Breast epithelium (tissue), 4 donors: ENCODE measurements at places on chromosomes 1 and 21. TPM values are rescaled to one million over a fixed set of nuclear protein-coding genes. Genes with fewer than 3 reads are reported as not detected.

MCOLN2 gene
- total RNA-seq = 1.6 TPM

GRCh38 chr1:231233735-231234417 lies 7.1 kb upstream of the GNPAT start:
- no peak overlapping the region for H3K27ac ChIP-seq
- no peak for DNase-seq

DNA sequence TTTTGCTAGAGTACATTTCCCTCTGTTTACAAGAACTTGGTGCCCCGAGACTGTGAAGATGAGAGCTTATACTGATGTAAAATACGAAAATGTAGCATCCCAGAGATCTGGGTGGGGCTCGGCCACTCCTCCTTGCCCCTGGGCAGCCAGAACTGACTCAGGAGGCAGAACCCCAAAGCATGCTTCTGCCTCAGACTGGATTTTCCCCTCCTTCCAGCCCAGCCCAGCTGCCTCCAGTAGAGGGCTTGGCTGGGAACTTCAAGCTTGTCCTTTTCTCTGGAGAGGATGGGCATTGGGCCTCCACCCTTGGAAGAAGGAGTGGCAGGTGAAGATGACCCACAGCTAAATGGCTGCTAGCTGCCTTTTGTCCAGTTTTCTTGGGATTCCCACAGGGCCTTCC lies 24.3 kb upstream of the BTG2 start:
- no peaks in the 10 kb centered on the region for H3K27me3 ChIP-seq
- peak; percentile 17 for DNase-seq
- no peak overlapping the region for H3K4me3 ChIP-seq
- H3K4me1 ChIP-seq = peaks cover 12% of the 10 kb centered on the region
- peak overlapping the region; percentile 59 for H3K27ac ChIP-seq

GRCh38 chr1:89704014-89704413 lies 71.1 kb downstream of the LRRC8C start:
- H3K4me3 ChIP-seq = no peak overlapping the region
- DNase-seq = no peak
- no peaks in the 10 kb centered on the region for H3K36me3 ChIP-seq
- H3K27ac ChIP-seq = no peak overlapping the region
- no peaks in the 10 kb centered on the region for H3K27me3 ChIP-seq
- no peaks in the 10 kb centered on the region for H3K4me1 ChIP-seq

DNA sequence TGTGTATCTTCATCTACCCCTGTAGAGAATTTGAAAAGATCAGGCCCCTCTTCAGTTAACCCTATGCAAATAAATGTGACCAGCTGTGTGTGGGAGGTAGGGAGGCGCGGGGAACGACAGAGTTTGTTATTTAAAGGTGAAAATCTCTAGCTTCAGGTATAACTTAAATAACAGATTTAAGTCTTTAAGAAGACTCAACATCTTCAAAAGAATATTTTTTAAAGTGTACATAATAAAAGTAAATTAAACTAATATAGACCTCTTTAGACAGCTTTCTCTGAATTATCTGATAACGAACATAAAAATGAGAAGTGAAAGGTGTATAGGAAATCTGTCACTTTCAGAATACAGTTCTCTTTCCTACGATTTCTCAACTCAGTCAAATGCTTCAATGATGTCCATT lies 16.0 kb downstream of the ANGPTL3 start:
- no peaks in the 10 kb centered on the region for H3K27me3 ChIP-seq
- H3K4me1 ChIP-seq = no peaks in the 10 kb centered on the region
- H3K27ac ChIP-seq = no peak overlapping the region
- DNase-seq = no peak
- H3K36me3 ChIP-seq = no peaks in the 10 kb centered on the region

TBX15 gene
- total RNA-seq = 34.1 TPM

DNA sequence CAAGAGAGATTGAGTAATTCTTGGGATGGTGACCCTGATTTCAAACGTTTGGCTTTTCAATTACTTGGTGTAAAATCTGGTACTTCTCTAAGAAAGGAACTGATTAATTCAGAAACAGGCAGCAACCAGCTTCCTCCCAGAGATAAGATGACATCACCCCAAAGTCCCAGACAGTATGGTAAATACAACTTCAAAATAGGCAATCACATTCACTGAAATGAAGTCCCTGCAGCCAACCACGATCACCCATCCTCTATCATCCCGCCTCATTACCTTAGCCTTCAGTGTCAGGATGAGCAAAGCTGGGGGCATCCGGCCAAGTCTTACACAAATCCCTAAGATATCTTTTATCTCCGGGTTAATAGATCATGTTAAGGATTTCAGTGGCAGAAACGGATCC lies 26.4 kb upstream of the RUNX1 start:
- no peak overlapping the region for H3K27ac ChIP-seq
- H3K4me3 ChIP-seq = no peak overlapping the region
- no peaks in the 10 kb centered on the region for H3K4me1 ChIP-seq
- no peak for DNase-seq

- no peaks in the 10 kb centered on the region for H3K27me3 ChIP-seq
- H3K27ac ChIP-seq = no peak overlapping the region
- no peaks in the 10 kb centered on the region for H3K4me1 ChIP-seq
- DNase-seq = no peak
Measured at GRCh38 chr21:24976238-24976637, 631.0 kb downstream of the MRPL39 start.

THEM5 gene
- not detected for total RNA-seq

DNA sequence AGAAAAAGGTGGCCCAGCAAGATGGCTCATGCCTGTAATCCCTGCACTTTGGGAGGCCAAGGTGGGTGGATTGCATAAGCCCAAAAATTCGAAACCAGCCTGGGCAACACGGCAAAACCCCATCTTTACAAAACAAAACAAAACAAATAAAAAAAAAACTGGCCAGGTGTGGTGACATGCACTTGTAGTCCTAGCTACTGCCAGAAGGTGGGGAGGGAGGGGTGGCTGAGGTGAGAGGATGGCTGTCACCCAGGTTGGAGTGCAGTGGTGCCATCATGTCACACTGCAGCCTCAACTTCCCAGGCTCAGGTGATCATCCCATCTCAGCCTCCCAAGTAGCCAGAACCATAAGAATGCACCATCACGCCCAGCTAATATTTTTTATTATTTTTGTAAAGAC lies 22.8 kb downstream of the RERE start:
- H3K4me1 ChIP-seq = peaks cover 3% of the 10 kb centered on the region
- DNase-seq = no peak
- H3K36me3 ChIP-seq = no peaks in the 10 kb centered on the region
- H3K27me3 ChIP-seq = no peaks in the 10 kb centered on the region
- no peak overlapping the region for H3K27ac ChIP-seq

- DNase-seq = no peak
- H3K36me3 ChIP-seq = no peaks in the 10 kb centered on the region
- H3K4me1 ChIP-seq = no peaks in the 10 kb centered on the region
- H3K27me3 ChIP-seq = no peaks in the 10 kb centered on the region
- H3K4me3 ChIP-seq = no peak overlapping the region
- no peak overlapping the region for H3K27ac ChIP-seq
Measured at GRCh38 chr21:44275041-44275440, 10.6 kb upstream of the AIRE start.

- no peaks in the 10 kb centered on the region for H3K27me3 ChIP-seq
- H3K36me3 ChIP-seq = no peaks in the 10 kb centered on the region
- no peaks in the 10 kb centered on the region for H3K4me1 ChIP-seq
- H3K27ac ChIP-seq = no peak overlapping the region
Measured at GRCh38 chr1:242147096-242147976, 148.4 kb upstream of the MAP1LC3C start.

- H3K4me3 ChIP-seq = no peak overlapping the region
- no peak overlapping the region for H3K27ac ChIP-seq
- no peaks in the 10 kb centered on the region for H3K27me3 ChIP-seq
- DNase-seq = no peak
- H3K36me3 ChIP-seq = no peaks in the 10 kb centered on the region
Measured at GRCh38 chr1:193404236-193404635, 217.8 kb upstream of the B3GALT2 start.

- H3K27me3 ChIP-seq = no peaks in the 10 kb centered on the region
- H3K27ac ChIP-seq = peak overlapping the region; percentile 61
- no peaks in the 10 kb centered on the region for H3K4me1 ChIP-seq
- H3K36me3 ChIP-seq = no peaks in the 10 kb centered on the region
- no peak overlapping the region for H3K4me3 ChIP-seq
- DNase-seq = no peak
Measured at GRCh38 chr1:61102041-61102440, 19.7 kb downstream of the NFIA start.

GRCh38 chr1:10735563-10736305 lies 60.7 kb downstream of the CASZ1 start:
- H3K36me3 ChIP-seq = no peaks in the 10 kb centered on the region
- H3K27ac ChIP-seq = peak overlapping the region; percentile 87
- DNase-seq = no peak
- H3K27me3 ChIP-seq = peaks cover 3% of the 10 kb centered on the region
- peaks cover 38% of the 10 kb centered on the region for H3K4me1 ChIP-seq

DNA sequence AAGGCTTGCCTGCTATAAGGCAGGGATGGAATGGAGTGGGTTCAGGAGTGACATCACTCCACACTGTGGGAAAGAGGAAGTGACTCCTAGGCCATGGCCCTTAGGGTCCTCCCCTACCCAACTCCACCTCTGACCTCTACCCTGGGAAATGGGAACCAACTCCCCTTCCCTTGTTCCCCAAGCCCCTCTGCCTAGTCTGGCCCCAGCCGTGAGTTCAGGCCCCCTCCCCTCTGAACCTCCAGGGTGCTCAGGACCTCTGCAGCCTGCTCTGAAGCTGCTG lies 3.8 kb upstream of the GUCA2A start:
- H3K36me3 ChIP-seq = no peaks in the 10 kb centered on the region
- no peaks in the 10 kb centered on the region for H3K27me3 ChIP-seq
- peaks cover 10% of the 10 kb centered on the region for H3K4me1 ChIP-seq
- no peak for DNase-seq

KCNJ6 gene
- not detected for total RNA-seq

DNA sequence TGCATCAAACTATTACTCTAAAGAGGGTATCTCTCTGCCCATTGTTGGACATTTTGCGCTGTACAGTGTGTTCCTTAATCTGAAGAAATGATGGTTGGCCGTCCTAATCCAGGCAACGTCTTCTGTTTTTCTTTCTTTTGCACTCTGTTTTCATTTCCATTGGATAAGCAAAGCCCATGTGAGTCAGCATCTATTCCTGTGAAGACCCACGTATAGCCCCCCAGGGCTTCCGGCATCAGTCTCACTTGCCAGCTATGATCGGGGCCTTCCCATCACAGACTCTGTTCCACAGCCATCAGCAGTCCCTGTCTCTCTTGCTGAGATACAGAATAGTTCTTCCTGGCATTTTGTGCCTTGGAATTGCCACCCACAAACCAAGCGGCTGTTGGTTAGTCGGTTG lies 29.2 kb upstream of the BRDT start:
- H3K27me3 ChIP-seq = no peaks in the 10 kb centered on the region
- no peaks in the 10 kb centered on the region for H3K4me1 ChIP-seq
- no peak overlapping the region for H3K27ac ChIP-seq
- DNase-seq = no peak
- H3K36me3 ChIP-seq = no peaks in the 10 kb centered on the region

DNA sequence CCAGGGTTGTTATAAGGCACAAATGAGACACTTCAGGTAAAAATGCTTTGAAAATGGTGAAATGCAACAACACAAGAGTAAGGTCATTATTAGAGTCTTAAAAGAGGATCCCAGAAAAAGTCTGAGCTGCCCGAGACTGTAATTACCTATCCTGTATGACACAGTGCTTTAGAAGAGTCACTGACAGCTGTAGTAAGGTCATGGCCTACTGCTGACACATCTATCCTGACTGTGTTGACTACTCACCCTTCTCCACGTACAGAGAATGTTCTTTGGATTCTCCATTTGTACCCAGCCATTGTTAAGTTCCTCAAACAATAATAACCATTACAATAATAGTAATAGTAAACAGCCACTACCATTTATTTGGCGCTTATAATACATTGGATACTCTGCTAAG lies 104.4 kb downstream of the CACHD1 start:
- H3K4me3 ChIP-seq = no peak overlapping the region
- no peak for DNase-seq
- no peaks in the 10 kb centered on the region for H3K36me3 ChIP-seq
- no peak overlapping the region for H3K27ac ChIP-seq

PEAR1 gene
- total RNA-seq = 15.1 TPM

GRCh38 chr1:157803851-157804250 lies 16.1 kb downstream of the FCRL1 start:
- H3K4me1 ChIP-seq = no peaks in the 10 kb centered on the region
- no peaks in the 10 kb centered on the region for H3K27me3 ChIP-seq
- H3K36me3 ChIP-seq = no peaks in the 10 kb centered on the region
- no peak overlapping the region for H3K27ac ChIP-seq

GRCh38 chr1:160405331-160405877 lies 5.0 kb downstream of the VANGL2 start:
- H3K36me3 ChIP-seq = no peaks in the 10 kb centered on the region
- H3K4me3 ChIP-seq = no peak overlapping the region
- H3K27ac ChIP-seq = no peak overlapping the region
- H3K4me1 ChIP-seq = no peaks in the 10 kb centered on the region

GRCh38 chr1:225427235-225428067 lies at the start of gene LBR:
Gene LBR (minus strand): TSS chr1:225428038. CDS start chr1:225424075, 3,963 bp downstream.
- H3K4me1 ChIP-seq = peaks cover 4% of the 10 kb centered on the region
- H3K36me3 ChIP-seq = no peaks in the 10 kb centered on the region
- DNase-seq = no peak
- peak within 1 kb of the TSS; percentile 92 for H3K27ac ChIP-seq

OR2T29 gene
- total RNA-seq = not detected

DNA sequence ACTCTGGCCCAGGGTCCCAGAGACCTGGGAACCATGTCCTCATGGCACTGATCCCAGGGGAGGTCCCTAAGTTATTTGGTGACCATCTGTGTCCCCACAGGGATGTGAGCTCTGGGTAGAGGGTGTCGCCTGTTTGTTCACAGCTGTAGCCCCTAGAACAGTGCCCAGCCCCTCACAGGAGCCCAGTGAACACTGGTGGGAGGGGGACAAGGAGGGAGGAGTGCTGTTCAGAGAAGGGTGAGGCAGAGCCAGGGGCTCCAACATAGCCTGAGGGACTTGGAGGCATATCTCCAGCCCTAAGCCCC lies 450.4 kb downstream of the MATN1 start:
- H3K4me1 ChIP-seq = no peaks in the 10 kb centered on the region
- no peak overlapping the region for H3K4me3 ChIP-seq
- H3K36me3 ChIP-seq = no peaks in the 10 kb centered on the region
- H3K27ac ChIP-seq = no peak overlapping the region
- DNase-seq = no peak

PYCR2 gene
- 40.2 TPM for total RNA-seq

DNA sequence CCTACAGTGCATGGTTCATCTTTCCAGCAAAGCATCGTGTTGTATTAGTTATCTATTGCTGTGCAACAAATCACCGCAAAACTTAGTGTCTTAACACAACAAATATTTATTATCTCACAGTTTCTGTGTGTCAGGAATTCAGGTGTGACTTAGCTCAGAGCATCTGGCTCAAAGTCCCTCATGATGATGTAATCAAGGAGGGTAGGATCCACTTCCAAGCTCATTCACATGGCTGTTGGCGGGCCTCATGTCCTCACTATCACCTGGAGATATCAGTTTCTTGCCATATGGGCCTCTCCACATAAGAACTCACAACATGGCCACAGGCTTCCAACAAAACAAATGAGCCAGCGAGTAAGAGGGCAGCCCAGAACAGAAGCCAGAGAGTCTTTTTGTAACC lies 135.6 kb upstream of the GJB5 start:
- DNase-seq = no peak
- H3K27ac ChIP-seq = no peak overlapping the region
- H3K4me3 ChIP-seq = no peak overlapping the region
- H3K36me3 ChIP-seq = no peaks in the 10 kb centered on the region
- no peaks in the 10 kb centered on the region for H3K27me3 ChIP-seq
- no peaks in the 10 kb centered on the region for H3K4me1 ChIP-seq
